ENCODE measurements at places on chromosomes 3 and 15.

DNA sequence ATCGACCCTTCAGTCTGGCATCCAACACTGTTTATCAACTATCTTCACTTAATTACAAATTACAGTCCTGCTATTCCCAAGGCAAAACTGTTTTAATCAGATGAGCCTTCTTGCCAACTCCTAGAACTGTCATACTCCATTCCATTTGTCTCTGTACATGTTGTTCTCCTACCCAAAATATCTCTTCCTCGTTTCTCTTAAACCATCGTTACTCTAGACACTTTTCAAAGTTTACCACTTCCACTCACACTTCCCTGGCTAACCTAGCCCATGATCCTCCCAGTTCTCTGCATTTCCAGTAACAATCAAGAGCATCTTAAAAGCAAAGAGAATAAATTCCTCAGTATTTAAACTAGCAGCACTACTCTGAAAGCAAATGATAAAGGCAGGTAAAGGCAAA is 19.9 kb downstream of the ZNF106 start:
- no peak for DNase-seq

DNA sequence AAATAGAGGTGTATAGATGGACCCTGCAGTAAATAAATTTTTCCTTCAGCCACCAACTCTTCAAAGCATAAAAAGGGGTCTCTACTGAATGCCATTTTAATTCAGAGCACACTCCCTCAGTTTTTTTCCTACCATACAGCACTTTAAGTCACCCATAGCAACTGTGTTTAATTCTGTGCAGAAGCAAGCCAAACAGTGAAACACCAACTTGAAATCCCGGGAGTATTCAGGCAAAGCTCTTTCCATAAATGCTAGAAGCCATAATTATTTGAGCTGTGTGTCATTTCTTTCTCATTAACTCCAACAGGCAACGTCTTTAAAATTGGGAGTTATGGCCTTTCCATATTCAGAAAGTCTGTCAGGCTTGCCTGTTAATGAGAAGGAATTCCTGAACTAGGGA is 562.1 kb downstream of the GRM7 start:
- no peak for DNase-seq

DNA sequence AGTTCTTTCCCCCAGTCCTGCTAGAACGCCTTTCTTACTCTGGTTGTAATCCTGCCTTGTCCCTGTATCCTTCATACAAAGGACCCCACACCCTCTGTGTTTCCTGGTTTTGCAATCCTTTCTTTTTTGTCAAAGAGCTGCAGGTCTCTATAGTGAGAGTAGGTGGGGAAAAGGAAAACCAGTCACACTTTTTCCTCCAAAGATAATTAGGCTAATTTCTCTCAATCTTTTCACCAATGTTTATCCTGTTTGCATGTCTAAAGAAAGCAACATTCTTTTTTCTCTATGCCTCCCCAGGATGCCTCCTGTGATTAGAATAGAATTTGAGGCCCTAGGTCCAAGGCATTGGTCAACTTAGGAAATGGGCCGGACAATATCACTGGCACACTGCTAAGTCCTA is 25.4 kb downstream of the SEMA6D start:
- DNase-seq, result no peak

DNA sequence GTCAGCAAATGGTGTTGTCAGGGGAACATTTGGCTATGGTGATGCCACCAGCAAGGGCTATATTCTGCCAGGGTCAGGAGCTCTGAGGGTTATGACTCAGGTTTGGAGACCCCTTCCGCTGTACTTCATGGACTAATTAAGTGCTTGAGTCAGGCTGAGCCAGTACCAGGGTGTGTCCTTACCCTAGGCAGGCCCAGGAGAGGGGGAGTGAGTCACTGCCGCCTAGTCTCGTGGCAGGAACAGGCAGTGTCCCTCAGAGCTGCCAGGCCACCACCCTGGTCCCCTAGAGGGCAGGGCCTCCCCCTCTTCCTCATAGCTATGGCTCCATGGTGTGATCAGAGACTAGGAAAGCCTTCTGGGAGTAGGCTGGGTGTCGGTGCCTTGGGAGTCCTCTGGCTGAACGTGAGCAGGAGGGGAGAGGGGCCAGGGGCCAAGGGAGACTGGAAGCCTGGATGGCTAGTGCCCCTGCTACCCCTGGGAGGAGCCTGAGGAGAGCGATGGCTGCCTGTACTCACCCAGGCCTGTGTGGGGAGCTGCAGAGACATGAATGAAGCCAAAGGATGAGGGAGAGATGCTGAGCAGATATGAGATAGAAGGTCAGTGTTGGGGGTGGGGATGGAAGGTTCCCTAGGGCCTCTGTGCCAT is 10.6 kb downstream of the MAPKAPK3 start:
- DNase-seq, result no peak

Data from mucosa of gallbladder (tissue), 1 donor.